ENCODE measurements at places on chromosomes 12 and 14. TPM values are rescaled to one million over a fixed set of nuclear protein-coding genes. Genes with fewer than 3 reads are reported as not detected.
A peak's percentile ranks its signal among the peaks of the same experiment; 100 is the strongest.

DNA sequence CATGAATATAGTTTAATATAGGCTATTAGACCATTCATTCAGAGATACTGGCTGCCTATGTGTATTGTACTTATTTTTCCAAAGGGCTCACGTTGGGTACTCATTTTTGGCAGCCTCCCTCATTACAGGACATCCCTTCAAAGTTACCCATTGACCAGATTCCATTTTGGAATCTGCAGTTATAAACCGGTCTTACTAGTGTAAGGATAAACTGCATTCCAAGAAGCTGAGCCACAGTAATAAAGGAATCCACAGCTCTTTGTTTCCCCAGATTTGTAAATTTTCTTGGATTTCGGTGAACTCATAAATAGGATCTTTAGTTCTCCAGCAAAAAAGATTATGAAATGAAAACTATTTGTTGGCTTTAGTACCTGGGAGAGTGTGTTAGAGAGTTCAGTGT lies 18.9 kb upstream of the CFL2 start:
- no peak for DNase-seq

DNA sequence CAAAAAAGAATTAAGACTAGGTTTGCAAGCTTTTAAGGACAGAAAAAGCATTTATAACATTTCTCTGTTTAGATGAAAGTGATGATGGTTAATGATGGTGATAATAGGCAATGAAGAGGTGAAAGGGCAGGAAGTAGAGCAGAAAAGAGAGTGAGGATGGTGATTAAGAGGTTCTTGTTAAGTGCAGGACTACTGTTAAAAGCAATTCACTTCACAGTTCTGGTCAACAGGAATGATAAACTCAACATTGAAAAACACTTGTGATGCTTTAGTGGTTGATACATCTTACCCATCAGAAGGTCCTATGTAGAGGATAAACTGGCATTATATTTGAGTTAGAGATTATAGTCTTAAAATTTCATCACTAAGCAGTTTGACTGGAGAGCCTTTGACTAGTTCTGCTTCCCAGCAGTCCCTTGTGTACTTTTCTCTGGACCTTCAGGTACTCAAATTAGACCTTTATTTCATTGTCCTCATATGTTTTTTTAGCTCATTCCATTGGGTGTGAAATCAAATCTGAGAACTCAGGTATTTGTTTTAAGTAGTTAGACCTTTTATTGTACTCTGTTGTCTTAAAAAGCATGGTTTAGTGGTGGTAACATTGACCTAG lies 10.9 kb downstream of the RAP1B start:
- no peak for DNase-seq

- no peak for DNase-seq
Observed at GRCh38 chr12:3243376-3244084, 166.4 kb downstream of the TSPAN9 start.

DNA sequence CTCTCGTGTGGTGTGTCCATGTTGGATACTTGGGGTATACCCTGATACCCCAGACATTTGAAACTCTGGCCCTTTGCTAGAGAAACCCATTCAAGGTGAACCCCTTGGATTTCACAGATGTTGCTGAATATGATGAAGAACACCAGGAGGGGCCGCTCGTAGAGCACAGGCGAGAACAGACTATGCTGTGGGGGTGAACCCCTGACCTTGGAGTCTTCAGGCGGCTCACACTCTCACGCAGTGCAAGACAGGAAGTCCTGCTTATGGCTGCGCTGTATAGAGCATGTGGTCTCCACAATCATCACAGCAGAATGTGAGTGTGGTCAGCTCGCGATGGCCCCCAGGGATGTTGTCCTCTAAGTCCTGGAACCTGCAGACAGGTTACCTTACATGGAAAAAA lies 60.4 kb downstream of the SLC15A4 start:
- no peak for DNase-seq

- no peak for DNase-seq
Observed at GRCh38 chr14:95220663-95221231, 63.4 kb upstream of the DICER1 start.

DNA sequence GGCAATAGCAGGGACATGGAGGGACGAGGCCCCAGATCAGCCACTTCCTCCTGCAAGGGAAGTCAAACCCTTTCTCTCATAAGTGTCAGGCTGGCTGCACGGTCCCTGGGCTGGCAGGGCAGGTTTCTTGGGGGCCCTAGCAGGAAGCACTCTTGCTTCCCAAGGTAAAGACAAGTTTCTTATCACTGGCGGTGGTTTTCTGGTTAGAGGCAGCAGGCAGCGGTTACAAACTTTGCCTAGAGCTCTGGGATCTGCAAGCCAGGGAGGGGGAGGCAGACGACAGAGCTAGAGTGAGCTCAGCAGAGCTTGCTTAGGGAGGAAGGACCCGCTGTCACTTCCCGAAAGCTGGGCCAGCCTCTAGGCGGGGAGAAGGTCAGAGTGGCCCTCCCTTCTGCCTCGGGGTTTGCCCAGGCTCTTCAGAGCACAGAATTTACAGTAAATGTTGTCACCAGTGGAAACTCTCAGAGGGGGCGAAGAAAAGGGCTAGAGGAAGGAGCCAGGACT lies 20.4 kb downstream of the BATF start:
- peak; percentile 42 for DNase-seq

- DNase-seq, result no peak
Observed at GRCh38 chr14:36161776-36162175, 14.7 kb downstream of the PTCSC3 start.

GRCh38 chr14:29721586-29721985 lies 206.1 kb downstream of the PRKD1 start:
- peak; percentile 47 for DNase-seq

Gene PLEKHG7
- not detected for total RNA-seq

Gene DHRS2
- 0.65 TPM for total RNA-seq

Gene TRIM9
- total RNA-seq, result not detected

Gene GRIN2B
- total RNA-seq, result not detected

Gene BICDL1
- total RNA-seq, result 0.05 TPM

Gene GPR84
- under 0.01 TPM for total RNA-seq

Measured in dermis blood vessel endothelial cell (primary cell).